Activated CD4-positive, alpha-beta T cell treated with anti-CD3 and anti-CD28 coated beads, Interleukin-2, amount 50 U/mL, for 24 hours (primary cell): ENCODE measurements at places on chromosomes 2 and 18.

DNA sequence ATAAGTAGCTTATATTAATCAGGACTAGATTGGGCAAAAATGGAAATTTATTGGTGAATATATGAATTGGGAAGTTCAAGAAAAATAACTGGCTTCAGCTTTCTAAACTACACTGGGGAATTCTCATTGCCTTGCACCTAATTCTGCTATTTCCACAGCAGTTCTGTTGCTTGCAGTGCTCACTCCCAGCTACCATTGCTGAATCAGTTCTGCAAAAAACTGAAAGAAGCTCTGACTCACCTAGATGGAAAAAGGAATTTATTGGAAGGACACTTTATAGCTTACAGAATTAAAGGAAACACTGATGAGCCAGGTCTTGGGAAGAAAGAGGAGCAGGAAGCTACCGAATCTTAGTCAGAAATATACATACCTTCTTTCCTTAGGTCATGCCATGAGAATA lies 60.3 kb upstream of the ACVR1 start:
- DNase-seq = no peak

- no peak for DNase-seq
These were observed 53.4 kb downstream of the ADI1 start for GRCh38 chr2:3465844-3466481.

DNA sequence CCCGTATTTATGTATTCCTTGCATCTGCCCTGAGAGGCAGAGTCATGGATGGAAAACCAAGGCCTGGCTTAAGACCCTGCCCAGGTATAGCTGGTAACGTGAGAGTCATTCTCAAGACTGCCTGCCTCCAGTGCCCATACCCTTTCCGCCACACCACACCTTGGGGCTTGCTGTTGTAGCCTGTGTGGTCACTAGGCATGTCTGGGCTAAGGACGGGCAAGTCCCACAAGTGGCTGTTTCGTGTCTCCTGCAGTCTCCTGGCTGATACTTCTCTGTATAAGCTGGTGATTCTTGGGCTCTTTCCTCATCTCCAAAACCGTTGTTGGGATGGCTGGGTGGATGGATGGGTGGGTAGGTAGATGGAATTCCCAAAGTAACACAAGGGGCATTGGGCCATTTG lies 269.8 kb downstream of the KLHL29 start:
- DNase-seq = no peak

GRCh38 chr2:44744961-44745892 lies 196.3 kb upstream of the SIX3 start:
- DNase-seq = no peak
